ENCODE measurements at places on chromosomes 6 and 20. TPM values are rescaled to one million over a fixed set of nuclear protein-coding genes. Genes with fewer than 3 reads are reported as not detected.
A peak's percentile ranks its signal among the peaks of the same experiment; 100 is the strongest.

DNA sequence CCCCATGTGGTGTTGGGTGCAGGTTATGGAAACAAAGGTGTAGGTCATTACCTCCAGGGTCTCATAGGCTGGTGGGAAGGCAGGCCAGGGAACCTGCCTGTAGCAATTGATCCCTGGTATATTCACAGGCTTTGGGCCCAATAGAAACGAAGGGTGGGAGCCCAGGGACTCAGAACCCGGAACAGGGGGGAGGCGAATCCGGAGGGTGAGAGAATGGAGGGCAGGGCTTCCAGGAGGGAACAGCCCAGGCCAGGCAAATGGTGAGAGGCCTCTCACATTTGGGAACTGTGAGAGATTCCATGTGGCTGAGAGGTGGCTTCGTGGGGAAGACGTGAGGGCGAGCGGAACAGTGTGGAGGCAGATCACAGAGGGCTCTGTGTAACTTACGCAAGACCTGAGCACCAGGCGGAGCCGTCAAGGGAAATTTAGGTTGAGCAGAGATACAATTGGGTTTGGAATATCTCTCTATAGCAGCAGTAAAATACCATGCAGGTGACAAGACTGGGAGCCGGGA is 267.1 kb downstream of the ERMARD start:
- H3K27me3 ChIP-seq: peaks cover 15% of the 10 kb centered on the region
- no peak overlapping the region for H3K4me3 ChIP-seq
- H3K36me3 ChIP-seq: no peaks in the 10 kb centered on the region
- no peak for DNase-seq

GRCh38 chr20:50240092-50240491 is 49.5 kb downstream of the CEBPB start:
- H3K27me3 ChIP-seq: no peaks in the 10 kb centered on the region
- no peak overlapping the region for H3K27ac ChIP-seq
- no peak for DNase-seq
- H3K36me3 ChIP-seq: no peaks in the 10 kb centered on the region
- no peaks in the 10 kb centered on the region for H3K4me1 ChIP-seq

- no peak overlapping the region for H3K27ac ChIP-seq
- peaks cover 12% of the 10 kb centered on the region for H3K4me1 ChIP-seq
- H3K4me3 ChIP-seq: no peak overlapping the region
- DNase-seq: no peak
Observed at GRCh38 chr6:28589234-28589956, 63.7 kb downstream of the GPX5 start.

- no peak overlapping the region for H3K4me3 ChIP-seq
- peaks cover 13% of the 10 kb centered on the region for H3K36me3 ChIP-seq
- DNase-seq: no peak
- H3K27me3 ChIP-seq: no peaks in the 10 kb centered on the region
- H3K27ac ChIP-seq: no peak overlapping the region
- no peaks in the 10 kb centered on the region for H3K4me1 ChIP-seq
Observed at GRCh38 chr6:25111782-25112181, 167.4 kb upstream of the CARMIL1 start.

Gene TMEM170B
- 10.5 TPM for total RNA-seq

GRCh38 chr6:125824946-125825771 is 34.4 kb downstream of the NCOA7 start:
- H3K36me3 ChIP-seq: no peaks in the 10 kb centered on the region
- DNase-seq: no peak

DNA sequence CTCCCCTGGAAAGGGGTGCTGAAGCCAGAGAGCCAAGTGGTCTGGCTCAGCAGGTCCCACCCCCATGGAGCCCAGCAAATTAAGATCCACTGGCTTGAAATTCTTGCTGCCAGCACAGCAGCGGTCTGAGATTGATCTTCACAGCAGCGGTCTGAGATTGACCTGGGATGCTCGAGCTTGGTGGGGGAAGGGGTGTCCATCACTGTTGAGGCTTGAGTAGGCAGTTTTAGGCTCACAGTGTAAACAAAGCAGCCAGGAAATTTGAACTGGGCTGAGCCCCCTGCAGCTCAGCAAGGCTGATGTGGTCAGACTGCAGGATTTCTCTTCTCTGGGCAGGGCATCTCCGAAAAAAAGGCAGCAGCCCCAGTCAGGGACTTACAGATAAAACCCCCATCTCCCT is 41.3 kb upstream of the B3GAT2 start:
- no peak overlapping the region for H3K27ac ChIP-seq
- H3K36me3 ChIP-seq: no peaks in the 10 kb centered on the region
- H3K27me3 ChIP-seq: no peaks in the 10 kb centered on the region
- no peak for DNase-seq

DNA sequence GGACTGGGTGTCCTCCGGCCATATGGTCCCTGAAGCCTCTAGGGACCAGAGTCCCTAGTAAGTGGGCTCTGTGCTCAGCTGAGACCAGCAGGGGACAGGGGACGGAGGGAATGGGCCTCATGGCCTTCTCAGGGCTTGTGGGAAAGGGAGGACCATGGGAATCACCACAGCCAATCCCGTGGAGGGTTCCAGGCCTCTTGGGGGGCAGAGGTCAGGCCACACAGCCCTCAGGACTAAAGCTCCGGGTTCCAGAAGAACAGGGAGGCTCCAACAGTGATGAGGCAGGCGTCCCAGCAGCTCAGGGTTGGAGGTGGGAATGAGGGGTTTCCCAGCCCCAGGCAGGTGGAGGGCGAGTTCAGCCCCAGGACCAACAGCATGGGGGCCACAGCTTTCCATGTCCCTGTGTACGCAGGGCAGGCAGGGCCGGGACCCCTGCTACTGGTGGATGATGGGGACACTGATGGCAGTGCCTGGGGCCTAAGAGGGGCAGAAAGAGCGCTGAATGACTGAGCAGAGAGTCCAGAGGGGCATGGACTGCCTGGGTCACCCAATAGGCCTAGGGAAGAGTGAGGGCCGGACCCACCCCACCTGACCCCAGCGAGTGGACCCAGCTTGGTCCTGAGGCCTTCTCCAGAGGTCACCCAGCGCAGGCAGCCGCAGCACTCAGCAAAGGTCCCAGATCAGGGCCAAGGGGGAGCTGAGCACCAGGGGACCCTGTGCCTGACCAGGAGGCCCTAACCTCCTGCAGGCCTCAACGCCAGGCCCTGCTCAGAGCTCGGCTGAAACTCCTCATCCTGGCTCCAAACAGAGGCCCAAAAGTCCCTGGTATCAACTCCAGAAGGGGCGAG is 8.8 kb downstream of the MYL9 start:
- peak; percentile 78 for DNase-seq
- no peak overlapping the region for H3K4me3 ChIP-seq
- H3K27me3 ChIP-seq: no peaks in the 10 kb centered on the region
- H3K27ac ChIP-seq: peak overlapping the region; percentile 100
- peaks cover 36% of the 10 kb centered on the region for H3K36me3 ChIP-seq
- peaks cover 56% of the 10 kb centered on the region for H3K4me1 ChIP-seq

GRCh38 chr20:1505361-1505760 is 14.1 kb upstream of the SIRPB2 start:
- no peak for DNase-seq
- no peaks in the 10 kb centered on the region for H3K36me3 ChIP-seq
- H3K4me3 ChIP-seq: no peak overlapping the region
- no peaks in the 10 kb centered on the region for H3K27me3 ChIP-seq

GRCh38 chr6:168387911-168388310 is 53.1 kb upstream of the SMOC2 start:
- no peaks in the 10 kb centered on the region for H3K27me3 ChIP-seq
- no peak for DNase-seq
- H3K4me3 ChIP-seq: no peak overlapping the region
- H3K27ac ChIP-seq: no peak overlapping the region
- peaks cover 8% of the 10 kb centered on the region for H3K4me1 ChIP-seq

Measured in sigmoid colon (tissue), 7 donors.